ENCODE measurements at places on chromosomes 12 and 14.

GRCh38 chr12:9065607-9065856 is 50.2 kb downstream of the A2M start:
- no peak for DNase-seq

GRCh38 chr14:68968051-68968450 is 11.1 kb downstream of the ACTN1 start:
- DNase-seq: no peak

DNA sequence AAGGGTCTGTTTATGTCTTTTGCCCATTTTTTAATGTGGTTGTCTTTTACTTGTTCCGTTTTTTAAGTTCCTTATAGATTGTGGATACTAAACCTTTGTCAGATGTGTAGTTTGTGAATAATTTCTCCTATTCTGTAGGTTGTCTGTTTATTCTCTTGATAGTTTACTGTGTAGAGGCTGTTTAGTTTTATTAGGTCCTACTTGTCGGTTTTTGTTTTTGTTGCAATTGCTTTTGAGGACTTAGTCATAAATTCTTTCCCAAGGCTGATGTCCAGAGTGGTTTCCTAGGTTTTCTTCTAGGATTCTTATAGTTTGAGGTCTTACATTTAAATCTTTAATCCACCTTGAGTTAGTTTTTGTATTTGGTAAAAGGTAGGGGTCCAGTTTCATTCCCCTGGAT is 33.9 kb downstream of the SLC39A9 start:
- no peak for DNase-seq

- DNase-seq: no peak
These were observed 708.6 kb downstream of the DIO2 start for GRCh38 chr14:79502751-79503148.

- no peak for DNase-seq
These were observed 127.3 kb upstream of the SLC38A2 start for GRCh38 chr12:46499901-46500300.

GRCh38 chr12:45279931-45280830 is 64.3 kb downstream of the ANO6 start:
- DNase-seq: no peak

- no peak for DNase-seq
These were observed 164.3 kb downstream of the SLC5A8 start for GRCh38 chr12:101045486-101046464.

- no peak for DNase-seq
These were observed 349.8 kb downstream of the IPO8 start for GRCh38 chr12:30345744-30346471.
